ENCODE measurements at places on chromosomes 3 and 15. TPM values are rescaled to one million over a fixed set of nuclear protein-coding genes. Genes with fewer than 3 reads are reported as not detected.

DNA sequence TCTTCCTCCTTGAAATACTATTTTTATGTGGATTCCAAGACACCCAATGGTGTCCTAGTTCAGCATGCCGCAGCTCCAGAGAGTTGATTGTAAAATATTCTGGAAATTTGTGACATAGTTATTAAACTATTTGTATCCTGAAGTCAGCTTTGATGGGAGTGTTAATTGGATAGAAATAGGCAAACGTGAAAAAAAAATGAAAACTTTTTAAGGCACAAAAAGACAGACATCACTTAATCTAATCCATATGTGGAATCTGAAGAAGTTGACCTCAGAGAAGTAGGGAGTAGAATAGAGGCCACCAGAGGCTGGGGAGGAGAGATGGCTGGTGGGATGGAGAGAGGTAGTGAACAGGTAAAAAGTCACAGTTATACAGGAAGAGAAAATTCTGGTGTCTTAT, 704.2 kb downstream of the ROBO1 start:
- DNase-seq: no peak

GRCh38 chr15:62254137-62254934, 89.3 kb upstream of the C2CD4B start:
- DNase-seq: peak; percentile 84

GRCh38 chr3:44419923-44420650, 57.4 kb downstream of the ZNF445 start:
- no peak for DNase-seq

DNA sequence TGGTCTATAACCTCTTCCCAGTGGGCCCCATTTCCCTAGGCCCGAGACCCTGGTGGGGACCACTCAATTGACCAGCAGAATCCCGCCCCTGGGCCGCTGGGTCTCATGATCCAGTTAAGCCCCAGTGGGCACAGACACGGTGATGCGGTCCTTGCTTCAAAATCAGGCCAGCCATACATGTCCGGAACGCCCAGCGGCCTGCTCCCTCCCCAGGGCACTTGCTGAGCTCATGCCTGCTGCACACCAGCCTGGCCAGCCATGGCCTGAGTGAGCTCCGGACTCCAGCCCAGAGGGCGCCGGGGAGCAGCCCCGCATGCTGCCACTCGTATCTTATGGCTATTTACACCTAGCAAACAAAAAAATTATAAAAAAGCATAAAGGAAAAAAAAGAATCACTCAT, 34.4 kb upstream of the IQSEC1 start:
- DNase-seq: no peak

Gene ZMYND10
- 1.5 TPM for total RNA-seq

- no peak for DNase-seq
These were observed 43.3 kb downstream of the TOPAZ1 start for GRCh38 chr3:44284949-44285348.

GRCh38 chr15:91892436-91892835, 38.9 kb downstream of the SLCO3A1 start:
- no peak for DNase-seq

Gene FETUB
- not detected for total RNA-seq

- DNase-seq: no peak
These were observed 474.8 kb upstream of the GBE1 start for GRCh38 chr3:82236257-82236656.

Gene IQCF5
- not detected for total RNA-seq

Gene CACNA2D2
- total RNA-seq: 2.1 TPM

DNA sequence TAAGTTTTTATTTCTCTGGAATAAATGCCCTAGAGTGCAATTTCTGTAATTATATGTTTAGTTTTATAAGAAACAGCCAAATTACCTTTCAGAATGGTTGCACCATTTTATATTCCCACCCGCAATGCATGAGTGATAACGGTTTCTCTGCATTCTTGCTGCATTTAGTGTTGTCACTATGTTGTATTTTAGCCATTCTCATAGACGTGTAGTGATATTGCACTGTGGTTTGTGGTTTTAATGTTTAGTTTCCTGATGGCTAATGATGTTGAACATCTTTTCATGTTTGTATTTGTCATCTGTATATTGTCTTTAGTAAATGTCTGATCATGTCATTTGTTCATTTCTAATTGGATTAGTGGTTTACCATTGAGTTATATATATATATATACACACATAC, 73.0 kb upstream of the GOLIM4 start:
- no peak for DNase-seq

DNA sequence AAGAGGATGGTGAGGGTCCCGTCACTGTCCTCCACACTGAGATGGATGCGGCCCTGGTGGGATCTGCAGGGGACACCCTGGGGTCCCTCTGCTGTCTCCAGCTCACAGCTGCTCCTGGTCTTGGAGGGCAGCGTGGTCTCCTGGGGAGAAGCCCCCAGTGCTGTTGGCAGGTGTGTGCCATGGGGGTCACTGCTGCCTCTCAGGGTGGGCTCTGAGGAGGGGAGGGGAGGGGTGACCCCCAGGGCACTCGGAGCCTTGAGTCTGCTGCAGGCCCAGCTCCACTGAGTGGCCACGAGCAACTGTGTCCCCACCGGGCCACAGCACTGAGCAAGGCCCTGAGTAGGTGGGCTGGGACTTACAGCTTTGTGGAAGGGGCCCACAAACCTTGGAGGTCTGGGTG, 34.7 kb downstream of the KLHL25 start:
- no peak for DNase-seq

Gene RTP1
- total RNA-seq: not detected

DNA sequence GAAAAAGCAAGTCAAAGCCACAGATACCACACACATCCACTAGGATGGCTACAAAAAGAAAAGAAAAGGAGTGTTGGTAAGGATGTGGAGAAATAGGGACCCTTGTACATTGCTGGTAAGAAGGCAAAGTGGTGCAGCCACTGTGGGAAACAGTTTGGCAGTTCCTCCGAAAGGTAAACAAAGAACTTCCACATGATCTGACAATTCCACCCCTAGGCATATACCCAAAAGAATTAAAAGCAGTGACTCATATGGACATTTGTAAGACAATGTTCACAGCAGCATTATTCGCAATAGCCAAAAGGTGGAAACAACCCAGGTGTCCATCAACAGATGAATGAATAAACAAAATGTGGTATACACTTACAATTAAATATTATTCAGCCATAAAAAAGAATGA, 22.2 kb upstream of the GMPPB start:
- DNase-seq: no peak

GRCh38 chr15:76996526-76997401, 1.8 kb downstream of the PSTPIP1 start:
- DNase-seq: peak; percentile 82

Gene CCDC39
- not detected for total RNA-seq

All from activated CD8-positive, alpha-beta T cell treated with anti-CD3 and anti-CD28 coated beads for 36 hours (primary cell).